ENCODE measurements at places on chromosomes 5 and 9. TPM values are rescaled to one million over a fixed set of nuclear protein-coding genes. Genes with fewer than 3 reads are reported as not detected.

CTNNAL1 gene
- polyA plus RNA-seq = 57.4 TPM

PCDHA11 gene
- polyA plus RNA-seq = 2.5 TPM

JADE2 gene
- 15.2 TPM for polyA plus RNA-seq

PDLIM4 gene
- polyA plus RNA-seq = 102 TPM

IL13 gene
- polyA plus RNA-seq = not detected

DNA sequence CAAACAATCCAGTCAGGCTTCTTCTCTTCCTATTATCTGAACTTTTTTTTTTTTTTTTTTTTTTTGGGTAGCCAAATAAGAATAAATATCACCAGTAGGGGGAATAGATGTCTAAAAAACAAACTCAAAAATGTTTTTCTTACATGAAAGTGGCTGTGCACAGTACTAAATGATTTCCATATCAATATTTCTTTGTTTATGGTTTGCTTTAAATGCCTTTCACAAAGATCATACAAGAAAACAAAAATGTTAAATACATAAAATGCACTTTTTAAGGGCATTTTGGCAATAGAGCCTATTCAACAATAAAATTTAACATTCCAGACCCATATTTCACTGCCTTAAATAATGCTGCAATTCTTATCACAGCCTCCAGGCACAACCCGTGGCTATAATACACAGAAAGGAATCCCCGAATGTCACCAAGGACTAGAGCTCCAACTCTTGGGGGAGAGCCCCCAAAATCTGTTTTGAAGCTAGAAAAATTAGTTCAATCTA, 91.1 kb upstream of the TBCA start:
- DNase-seq = no peak

GRCh38 chr9:70917277-70917676, 204.1 kb downstream of the TRPM3 start:
- DNase-seq = no peak

- peak; percentile 75 for DNase-seq
Measured at GRCh38 chr5:52007230-52007858, 624.1 kb downstream of the ISL1 start.

DNA sequence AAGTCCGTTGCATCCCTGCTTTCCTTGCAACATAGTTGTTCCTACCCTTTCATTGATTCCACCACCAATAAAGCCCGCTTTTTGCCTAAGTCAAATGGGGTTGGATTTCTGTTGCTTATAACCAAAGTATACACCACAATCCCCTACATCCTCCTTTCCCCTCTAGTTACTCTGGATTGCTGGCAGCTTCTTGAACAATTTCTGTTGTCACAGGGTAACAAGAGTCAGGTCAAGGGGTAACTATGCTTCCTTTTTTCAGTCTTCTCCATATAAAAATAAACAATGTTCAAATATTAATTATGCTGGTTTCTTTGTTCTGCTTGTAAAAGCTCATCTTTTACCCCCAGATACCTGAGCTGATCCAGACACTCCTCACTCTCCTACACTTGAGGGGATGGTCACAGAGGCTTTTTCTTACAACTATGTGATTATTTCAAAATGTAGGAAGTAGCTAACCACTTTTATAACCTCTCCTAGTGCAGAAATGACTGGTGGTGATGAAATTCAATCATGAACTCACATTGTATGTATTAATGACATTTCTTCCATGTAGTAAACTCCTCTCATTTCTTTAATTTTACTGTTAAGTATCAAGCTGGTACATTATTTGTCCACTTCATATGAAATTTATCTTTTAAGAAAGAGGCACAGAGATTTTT, 136.5 kb downstream of the SNX18 start:
- DNase-seq = no peak

DNA sequence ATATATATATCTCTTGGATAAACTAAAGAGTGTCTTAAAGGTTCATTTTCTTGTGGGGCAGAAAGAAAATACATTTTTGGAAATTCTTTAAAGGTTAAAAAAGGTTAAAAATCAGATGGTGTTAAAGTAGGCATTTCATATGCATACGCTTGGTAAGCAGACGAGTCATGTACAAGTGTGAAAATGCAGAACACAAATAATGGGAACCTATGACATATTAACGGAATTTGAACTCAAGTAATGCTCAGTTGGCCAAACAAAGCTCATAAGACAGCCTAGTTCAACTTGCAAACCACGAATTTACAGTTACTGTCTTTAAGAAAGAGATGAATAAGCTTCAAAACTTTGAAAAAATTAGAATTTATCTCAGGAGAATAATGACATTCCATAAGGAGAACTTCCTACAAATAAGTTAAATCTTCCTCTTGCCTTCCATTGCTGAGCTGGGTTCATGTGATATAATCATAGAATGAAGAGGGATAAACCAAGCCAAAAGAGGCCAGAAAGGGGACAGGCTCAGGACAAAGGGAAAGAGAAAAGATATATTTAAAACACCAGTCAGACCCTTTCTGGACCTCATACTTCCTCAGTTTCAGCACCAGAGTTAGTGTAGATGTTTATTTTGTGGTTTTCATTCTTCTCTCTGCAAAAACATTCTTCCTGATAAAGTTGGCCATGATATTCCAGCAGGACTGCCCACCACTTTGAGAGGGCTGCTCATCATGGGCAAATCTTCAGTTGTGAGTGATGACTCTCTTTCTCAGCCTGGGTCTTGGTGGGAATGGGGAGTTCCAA, 256.7 kb upstream of the CD180 start:
- no peak for DNase-seq

DNA sequence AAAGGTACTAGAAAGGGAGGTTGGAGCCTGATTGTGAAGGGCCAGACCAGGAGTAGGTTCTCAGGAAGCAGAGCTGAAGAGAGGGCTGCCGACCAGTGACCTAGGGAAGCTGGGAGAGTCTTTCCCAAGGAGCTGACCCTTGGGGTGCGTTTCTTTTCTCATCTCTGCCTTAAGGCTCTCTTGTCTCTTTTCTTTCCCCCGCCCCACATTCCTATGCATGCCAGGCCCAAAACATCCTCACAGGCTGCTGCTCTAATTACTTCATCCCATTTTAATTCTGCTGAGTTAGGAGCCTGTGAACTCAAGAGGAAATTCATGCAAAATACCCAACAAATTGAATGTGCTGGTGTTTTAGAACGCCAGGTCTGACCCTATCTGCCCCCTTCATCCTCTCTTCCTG, 46.9 kb upstream of the HSPA9 start:
- no peak for DNase-seq

GRCh38 chr5:74295676-74296075, 344.9 kb downstream of the ENC1 start:
- DNase-seq = no peak

- no peak for DNase-seq
Measured at GRCh38 chr5:123120197-123120596, 31.2 kb downstream of the PRDM6 start.

GRCh38 chr9:124361128-124361527, 54.1 kb downstream of the PSMB7 start:
- DNase-seq = no peak

GRCh38 chr5:7659420-7659819, 191.5 kb downstream of the CFAP90 start:
- no peak for DNase-seq

- DNase-seq = no peak
Measured at GRCh38 chr9:104091708-104092107, 2.4 kb upstream of the SMC2 start.

- no peak for DNase-seq
Measured at GRCh38 chr5:501105-501830, 23.0 kb downstream of the SLC9A3 start.

DNA sequence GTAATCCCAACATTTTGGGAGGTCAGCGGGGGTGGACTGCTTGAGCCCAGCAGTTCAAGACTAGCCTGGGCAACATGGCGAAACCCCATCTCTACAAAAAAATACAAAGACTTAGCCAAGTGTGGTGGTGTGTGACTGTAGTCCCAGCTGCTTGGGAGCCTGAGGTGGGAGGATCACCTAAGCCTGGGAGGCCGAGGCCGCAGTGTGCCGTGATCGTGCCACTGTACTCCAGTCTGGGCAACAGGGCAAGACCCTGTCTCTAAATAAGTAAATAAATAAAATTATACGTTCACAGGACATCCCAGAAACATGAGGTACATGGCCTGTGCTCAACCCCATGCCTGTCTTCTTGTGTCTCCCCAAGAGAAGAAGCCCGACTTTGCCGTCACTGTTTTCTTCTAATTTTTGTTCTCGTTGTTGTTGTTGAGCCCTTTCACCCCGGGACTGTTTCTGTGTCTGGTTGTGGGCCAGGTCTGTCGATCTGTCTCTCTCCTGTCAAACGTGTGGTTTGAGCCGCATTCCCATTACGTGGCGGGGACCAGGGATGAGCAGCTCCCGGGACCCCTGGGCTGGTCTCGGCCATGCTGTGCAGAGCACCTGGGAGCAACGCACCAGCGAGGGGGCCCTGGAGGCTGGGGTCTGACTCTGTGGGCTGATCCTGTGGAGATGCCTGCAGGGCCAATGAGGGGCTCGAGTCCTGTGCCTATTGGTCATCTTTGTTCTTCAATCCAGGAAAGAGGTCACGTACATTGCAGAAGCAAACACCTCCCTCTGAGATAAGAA, 32.2 kb downstream of the NACC2 start:
- DNase-seq = no peak

- no peak for DNase-seq
Measured at GRCh38 chr5:57429513-57430120, 53.0 kb downstream of the ACTBL2 start.

- no peak for DNase-seq
Measured at GRCh38 chr9:90038763-90039162, 434.0 kb downstream of the GADD45G start.

GRCh38 chr5:7886849-7887475, 18.0 kb downstream of the MTRR start:
- DNase-seq = peak; percentile 55

DNA sequence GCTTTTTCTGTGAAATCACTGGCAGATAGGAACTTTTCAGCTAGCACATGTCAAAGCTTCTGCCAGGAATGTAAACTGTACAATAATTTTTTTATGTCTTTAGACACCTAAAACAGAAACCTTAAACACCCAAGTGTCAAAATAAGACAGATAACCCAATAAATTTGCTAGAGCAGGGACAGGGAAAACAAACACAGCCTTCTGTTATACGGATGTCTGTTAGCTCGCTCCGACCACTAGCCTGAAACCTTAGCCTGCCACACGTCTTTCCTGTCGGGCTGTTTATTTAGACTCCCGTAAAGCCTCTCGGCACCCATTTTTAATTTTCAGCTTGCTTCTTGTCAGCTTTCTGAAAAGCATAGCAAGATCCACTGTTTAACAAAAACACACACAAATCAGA, 355.4 kb upstream of the SLC24A2 start:
- no peak for DNase-seq

DNA sequence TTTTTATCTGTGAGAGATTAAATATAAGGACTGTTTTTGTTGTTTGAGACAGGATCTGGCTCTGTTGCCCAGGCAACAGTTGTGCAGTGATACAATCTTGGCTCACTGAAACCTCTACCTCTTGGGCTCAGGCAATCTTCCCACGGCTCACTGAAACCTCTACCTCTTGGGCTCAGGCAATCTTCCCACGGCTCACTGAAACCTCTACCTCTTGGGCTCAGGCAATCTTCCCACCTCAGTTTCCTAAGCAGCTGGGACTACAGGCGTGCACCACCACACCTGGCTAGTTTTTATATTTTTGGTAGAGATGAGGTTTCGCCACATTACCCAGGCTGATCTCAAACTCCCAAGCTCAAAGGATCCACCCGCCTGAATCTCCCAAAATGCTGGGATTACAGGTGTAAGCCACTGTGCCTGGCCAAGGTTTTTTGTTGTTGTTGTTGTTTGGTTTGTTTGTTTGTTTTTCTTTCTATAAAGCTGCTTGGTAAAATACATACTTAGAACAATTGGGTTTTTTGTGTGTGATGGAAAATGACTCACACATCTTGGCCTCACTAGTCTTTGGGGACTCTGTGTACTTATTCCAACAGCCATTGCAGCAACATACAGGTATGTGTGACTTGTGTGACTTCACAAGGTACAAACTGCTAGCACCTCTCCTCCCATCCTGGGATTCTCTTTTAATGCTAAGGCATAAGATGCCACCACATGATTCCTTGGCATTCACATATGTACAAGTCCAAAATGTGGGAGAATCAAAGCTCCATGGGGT, 36.5 kb upstream of the RASA1 start:
- no peak for DNase-seq

DNA sequence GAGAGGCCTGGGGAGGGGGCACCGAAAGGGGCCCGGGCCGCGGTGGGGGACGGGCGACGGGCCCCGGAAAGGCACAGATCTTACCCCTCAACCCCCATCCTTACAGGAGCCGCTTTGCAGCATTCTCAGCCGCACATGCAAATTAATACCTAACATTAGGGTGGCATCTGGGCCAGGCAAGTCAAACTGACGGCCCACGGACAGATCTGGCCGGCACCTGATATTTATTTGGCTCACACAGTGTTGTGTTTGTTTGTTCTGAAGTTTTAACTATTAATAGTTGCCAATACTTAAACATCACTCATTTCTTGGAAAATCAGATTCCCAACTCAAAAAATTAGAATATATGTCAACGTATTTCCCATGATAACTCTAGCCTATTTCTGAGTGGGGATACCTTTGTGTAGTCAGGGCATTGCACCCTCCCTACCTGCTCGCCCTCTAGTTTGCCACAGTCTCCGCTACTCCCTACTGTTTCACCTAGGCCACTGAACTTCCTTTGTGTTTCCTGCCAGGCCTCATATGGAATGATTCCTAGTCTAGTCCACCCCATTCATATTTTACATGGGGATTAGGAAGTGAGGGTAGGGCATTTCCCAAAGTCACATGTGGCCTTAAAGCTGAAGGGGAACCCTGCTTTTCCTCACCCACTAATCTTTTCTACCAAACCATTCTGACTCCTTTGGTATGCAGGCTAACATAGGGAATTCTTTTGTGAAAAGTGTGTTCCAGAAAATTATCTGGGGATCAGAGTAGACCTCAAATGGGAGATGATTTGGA, 71.9 kb upstream of the LARP1 start:
- no peak for DNase-seq

DNA sequence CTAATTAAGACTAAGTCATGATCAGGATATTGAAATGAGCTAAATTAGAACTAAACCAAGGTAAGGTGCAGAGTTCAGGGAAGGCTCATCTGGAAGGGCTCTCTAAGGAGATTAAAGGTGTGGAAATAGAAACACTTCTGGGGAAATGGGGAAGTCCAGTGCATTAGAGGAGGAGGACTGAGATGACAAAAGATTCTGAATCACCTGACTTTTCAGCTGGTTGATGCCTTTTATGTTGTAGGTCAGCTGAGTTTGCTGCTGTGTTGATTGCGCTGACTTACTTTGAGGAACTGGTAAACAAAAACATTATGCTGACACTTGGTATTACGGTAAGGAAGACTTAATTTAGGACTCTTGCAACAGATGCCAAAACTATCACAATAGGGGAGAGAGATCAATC, 23.8 kb downstream of the IFNA5 start:
- DNase-seq = no peak
